MG63 (cell line): ENCODE measurements at places on chromosomes 5 and 9.

DNA sequence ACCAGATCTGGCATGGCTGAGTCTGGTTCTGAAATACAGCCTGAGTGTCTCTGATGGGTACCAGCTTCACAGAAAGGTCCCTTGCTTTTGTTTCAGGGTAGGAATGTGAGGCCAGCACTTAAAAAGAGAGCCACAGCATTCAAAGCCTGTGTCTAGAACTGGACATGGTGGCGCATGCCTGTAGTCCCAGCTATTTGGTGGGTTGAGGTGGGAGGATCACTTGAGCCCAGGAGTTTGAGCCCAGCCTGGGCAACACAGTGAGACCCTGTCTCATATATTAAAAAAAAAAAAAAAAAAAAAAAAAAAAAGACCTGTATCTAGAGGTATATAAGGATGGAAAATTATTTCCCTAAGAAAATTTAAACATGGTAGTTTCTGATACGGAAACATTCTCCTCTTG lies 202.3 kb downstream of the GAPVD1 start:
- DNase-seq, result no peak

- no peak for DNase-seq
Observed at GRCh38 chr5:148455185-148455584, 71.4 kb downstream of the FBXO38 start.

DNA sequence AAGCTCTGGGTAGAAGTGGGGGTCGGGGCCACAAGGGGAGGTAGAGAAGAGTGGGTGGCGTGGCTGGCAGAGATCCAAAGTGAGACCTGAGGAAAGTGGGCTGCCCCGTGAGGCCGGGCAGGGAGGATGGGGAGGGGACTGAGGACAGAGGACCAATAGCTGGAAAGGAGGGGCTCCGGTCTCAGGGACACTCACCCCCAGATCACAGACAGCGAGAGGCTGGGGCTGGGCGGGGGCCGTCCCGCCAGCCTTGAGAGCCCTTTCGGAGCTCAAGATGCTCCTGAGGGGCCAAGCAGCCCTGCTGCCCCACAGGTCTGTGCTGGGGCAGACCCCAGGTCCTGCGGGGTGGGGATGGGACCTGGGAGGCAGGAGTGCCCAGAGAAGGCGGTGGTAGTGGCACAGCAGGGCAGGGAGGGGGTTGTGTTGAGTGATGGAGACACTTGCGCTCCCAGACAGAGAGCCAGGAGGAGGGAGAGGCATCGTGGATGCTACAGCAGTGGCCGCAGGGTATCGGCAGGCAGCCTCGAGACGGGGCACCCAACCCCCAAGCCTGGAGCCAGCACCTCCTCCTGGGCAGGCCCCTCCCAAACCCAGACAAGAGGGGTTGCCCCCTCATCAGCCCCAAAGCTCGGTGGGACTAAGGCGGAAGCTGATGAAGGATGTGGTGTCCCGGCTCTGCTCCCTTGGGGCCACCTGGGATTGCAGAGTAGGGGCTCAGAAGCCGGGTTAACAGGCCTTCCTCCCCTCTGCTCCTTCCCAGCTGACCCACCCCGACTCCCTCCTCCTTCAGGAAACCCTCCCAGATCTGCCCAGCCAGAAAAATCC lies 3.4 kb downstream of the SARDH start:
- DNase-seq, result no peak

DNA sequence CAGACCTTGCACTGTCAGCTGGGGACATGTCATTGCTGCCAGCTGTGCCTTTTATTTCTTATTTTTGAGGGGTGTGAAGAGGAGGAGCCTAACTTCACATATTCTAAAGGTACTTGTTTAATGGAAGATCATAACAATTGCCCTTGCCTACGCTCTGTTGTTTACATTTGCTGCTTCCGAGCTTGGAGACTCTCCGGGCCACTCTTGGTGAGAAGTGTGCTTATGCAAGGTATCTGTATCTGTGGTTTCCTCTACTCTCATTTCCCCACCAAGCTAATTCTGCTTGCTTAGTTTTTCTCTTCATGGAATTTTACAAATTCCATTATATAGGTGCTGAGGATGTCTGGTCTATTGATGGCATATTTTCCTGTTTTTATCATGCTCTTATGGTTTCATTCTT lies 105.3 kb downstream of the RASGRF2 start:
- DNase-seq, result no peak

DNA sequence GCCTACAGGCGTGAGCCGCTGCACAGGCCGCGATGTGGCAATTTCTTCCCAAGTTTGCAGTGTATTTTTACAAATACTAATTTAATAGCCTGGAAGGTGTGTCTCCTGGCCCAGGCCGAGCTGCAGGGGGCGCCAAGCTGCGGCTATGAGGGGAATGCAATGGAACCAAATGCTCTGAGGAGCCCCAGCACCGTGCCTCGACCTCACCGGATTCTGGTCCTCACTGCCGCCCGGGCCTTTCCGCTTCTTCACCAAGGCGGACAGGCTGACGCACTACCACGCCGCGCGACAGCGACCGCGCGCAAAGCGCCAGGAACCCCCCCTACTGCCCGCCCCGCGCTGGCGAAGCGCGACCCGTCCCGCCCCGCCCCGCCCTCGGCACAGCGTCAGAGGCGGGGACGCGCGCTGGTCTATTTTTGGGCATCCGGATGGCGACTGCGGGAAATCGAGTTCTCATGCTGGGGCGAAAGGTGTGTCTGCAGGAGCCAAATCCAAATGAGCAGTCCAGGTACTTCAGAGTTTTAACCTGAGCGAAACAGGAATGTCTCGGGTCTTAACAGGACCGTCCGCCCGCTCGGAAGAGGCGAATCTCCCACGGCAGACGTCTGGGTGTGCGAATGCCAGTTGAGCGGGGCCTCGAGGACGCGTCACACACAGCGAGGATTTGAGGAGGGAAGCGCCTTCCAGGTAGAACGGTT lies 31.7 kb upstream of the PRXL2C start:
- peak; percentile 54 for DNase-seq

- peak; percentile 34 for DNase-seq
Observed at GRCh38 chr5:180291234-180291940, 496 bp downstream of the MAPK9 start.

DNA sequence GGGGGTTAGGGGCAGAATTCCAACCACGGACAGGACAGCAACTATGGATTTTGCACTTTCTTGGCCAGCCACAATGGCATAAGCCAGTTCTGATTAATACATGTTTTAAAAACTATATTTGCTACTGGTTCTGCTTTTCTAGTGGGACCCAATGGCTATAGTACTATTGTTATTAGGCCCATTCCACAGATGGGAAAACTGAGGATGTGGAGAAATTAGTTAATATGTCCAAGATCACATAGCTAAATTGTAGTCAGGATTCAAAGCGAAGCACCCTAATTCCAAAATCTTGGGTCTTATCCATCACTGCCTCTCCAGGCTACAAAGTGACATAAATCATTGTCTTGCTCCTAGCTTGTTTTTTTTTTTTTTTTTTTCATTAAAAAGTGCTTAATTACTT lies 133.9 kb downstream of the PJA2 start:
- no peak for DNase-seq

GRCh38 chr9:130864541-130864940 lies 29.5 kb downstream of the ABL1 start:
- DNase-seq, result no peak

GRCh38 chr5:108028412-108028811 lies 353.5 kb downstream of the FBXL17 start:
- DNase-seq, result peak; percentile 10

GRCh38 chr9:13759551-13759950 lies 480.1 kb upstream of the MPDZ start:
- DNase-seq, result no peak

DNA sequence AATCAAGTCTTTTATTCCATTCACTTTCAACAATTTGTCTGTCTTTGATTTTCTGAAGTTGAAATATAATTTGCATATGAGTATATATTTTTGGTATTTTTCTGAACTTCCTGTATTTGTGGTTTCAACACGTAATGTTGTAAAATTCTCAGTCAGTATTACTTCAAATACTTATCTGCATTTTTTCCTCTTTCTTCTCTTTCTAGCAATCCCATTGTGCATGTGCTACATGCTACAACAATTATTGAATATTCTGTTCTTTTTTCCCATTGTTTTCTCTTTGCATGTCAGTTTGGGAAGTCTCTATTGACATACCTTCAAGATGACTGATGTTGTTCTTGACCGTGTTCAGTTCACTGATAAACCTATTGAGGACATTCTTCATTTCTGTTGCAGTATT lies 5.6 kb upstream of the ANKRD18A start:
- no peak for DNase-seq

DNA sequence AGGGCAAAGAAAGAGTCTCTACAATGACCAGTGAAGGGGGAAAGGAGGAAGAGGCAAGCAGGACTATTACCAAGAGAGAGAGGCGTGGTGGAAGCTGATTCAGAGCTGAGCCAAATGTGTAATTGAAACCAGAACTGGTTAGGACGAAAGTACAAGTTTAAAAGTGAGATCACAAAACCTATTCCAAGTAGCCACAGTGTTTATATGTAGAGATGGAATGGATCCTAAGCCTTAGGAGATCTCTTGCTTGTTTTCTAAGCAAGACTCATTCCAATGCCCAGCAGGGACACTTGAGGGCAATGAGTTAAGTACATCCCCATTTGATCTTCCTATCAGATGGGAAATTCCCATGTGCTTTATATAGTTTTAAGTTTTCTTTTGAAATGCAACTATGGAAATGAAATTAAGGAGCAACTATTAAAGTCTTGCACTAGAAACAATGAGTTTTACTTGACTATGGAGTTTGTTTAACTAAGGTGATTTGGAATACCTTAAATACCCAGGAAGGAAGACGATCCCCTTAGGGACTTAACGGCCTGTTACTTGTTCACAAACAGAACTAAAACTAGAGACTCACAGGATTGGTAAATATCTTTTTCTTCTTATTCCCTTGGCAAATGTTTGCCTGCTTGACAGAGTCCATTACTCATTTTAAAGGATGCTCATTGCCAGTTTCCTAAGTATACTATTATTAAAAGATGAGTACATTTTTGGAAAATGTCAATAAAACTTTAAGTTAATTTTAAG lies 51.1 kb upstream of the SNX2 start:
- peak; percentile 71 for DNase-seq
